GM13976 (cell line): ENCODE measurements at places on chromosomes 13 and 19.

DNA sequence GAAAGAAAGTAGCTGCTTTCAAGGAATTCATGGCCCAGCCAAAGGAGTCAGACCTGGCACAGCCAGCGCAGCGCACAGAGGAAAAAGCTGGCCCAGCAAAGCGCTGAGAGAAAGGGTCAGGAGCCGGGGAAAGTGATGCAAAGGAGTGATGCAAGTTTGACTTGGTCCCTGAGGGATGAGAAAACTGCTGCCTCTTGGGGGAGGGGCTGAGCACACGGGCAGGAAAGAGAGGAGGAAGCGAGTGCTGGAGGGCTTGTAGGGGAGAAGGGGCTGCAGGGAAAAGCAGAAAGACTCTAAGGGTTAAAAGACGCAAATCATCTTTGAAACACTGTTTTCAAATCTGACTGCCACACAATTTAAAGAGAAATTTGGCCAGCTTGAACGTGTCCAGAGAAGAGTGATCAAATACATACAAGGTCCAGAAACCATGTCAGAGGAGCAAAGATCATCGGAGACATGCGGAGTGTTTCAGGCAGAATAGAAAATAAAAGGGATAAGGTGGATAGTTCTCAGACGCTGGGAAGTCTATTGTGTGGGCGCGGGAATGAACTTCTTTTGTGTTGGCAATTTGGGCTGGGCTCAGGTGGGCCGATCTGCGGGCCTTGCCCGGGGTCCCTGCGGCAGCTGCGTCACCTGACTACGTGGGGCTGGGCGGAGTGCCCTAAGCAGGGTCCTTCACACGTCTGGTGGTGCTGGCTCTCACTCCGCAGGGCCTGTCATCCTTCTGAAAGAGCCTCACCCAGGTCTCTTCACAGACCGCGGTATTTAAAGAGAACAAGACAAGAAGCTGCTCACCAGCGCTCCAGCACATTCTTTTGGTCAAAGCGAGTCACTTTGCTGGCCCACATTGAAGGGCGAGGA is 18.1 kb downstream of the N4BP2L1 start:
- no peak for DNase-seq

DNA sequence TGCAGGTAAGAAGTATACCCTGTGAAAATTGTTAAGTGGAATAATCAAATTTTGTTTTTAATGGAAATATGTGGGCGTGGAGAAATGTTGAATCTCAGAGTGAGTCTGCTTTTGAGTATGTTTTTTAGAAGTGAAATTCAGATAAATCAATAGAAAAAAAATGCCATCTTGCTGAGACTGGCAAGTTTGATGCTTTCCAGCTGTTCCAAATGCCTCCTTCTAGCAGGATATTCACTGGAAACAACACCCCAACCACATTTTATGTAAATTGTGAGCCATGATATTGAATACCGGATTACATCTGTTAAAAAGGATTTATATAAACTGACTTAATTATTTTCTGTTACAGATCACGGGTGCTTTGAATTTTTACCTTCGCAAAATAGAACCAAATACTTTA is 115.4 kb downstream of the ITGBL1 start:
- no peak for DNase-seq

GRCh38 chr19:10870501-10870954 is 825 bp upstream of the CARM1 start:
- no peak for DNase-seq

DNA sequence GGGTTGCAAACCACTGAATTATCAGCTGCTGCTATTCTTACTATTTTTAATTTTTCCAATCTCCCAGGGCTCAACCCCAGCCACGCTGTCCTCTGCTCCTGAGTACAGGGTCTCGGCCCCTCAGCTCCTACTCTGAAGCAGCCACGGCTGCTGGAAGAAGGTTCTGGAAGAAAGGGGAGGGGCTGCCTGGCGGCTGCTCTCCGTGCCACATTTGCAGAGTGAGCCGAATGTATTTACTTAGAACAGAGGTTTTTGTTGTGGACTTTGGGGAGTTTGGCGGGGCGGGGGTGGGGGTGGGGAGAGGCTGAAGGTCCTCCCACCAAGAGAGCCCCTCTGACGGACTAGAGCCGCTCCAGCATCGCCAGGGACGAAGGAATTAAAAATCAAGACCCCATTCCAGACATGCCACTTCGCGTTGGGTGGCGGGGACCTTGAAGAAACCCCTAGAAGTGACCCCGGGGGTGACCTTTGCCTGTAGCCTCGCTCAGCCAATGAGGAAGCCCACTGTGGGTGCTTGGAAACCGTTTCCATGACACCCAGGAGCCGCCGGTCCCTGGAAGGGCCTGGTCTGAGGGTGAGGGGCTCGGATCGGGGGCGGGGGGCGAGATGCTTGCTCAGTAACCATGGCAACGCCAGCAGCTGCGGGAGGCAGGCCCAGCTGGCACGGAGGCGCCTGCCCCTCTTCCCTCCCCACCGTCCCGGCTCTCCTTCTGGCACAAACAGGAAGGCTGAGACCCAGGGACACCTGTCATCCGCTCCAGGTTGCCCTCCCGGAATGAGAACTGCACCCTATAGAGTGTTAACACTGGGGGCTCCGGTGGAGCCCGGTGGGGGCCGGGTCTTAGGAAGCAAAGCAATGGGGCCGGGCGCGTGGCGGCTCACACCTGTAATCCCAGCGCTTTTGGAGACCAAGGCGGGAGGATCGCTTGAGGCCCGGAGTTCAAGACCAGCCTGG is 54.2 kb upstream of the PTPRS start:
- no peak for DNase-seq

- no peak for DNase-seq
Measured at GRCh38 chr13:24905242-24905641, 141.3 kb downstream of the RNF17 start.
